ENCODE measurements at places on chromosomes 6 and 20.
A peak's percentile ranks its signal among the peaks of the same experiment; 100 is the strongest.

- DNase-seq, result no peak
These were observed 1.1 kb downstream of the TBXT start for GRCh38 chr6:166166314-166167257.

- no peak for DNase-seq
These were observed 379.5 kb upstream of the POU3F2 start for GRCh38 chr6:98454809-98455322.

- no peak for DNase-seq
These were observed 29.0 kb upstream of the MANEA start for GRCh38 chr6:95548188-95548786.

DNA sequence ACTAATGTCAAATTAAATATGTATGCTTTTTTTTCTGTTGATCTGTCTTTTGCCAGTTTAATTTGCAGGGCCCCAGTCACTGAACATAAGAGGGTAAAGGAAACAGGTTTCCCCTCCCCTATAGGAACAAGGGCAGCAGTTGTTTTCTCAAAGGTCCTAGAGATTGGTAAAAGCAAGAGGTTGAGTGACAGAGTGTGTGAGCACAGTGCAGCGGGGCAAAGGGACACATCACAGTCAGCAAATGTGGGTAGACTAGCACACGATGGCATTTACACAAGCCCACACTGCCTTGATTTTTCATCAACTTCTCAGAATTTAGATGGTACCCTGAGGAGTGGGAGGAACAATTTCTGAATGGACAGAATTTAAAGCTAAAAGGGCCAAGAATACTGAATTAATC lies 138.7 kb upstream of the MYLIP start:
- no peak for DNase-seq

- peak; percentile 1 for DNase-seq
These were observed 147.2 kb downstream of the RPS12 start for GRCh38 chr6:132961610-132962009.

DNA sequence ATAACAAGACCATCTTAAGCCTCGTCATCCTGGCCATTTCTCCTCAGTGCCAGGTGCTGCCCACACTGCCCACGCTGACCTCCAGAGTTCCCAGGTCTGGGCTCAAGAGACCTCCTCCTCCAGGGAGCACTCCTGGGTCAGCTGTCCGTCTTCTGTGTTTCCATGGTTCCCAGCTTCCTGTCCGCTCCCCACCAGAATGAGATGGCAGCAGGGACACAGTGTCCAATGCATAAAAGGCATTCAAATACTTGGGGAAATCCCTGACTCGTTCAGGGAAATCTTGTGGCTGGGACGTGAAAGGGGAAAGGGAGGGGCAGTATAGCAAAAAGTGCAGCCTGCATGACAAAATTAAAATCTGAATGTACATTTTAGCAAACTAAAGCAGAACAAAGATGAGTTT lies 54.3 kb downstream of the SLC23A2 start:
- DNase-seq, result no peak

GRCh38 chr6:144341831-144342527 lies 56.8 kb downstream of the UTRN start:
- no peak for DNase-seq

DNA sequence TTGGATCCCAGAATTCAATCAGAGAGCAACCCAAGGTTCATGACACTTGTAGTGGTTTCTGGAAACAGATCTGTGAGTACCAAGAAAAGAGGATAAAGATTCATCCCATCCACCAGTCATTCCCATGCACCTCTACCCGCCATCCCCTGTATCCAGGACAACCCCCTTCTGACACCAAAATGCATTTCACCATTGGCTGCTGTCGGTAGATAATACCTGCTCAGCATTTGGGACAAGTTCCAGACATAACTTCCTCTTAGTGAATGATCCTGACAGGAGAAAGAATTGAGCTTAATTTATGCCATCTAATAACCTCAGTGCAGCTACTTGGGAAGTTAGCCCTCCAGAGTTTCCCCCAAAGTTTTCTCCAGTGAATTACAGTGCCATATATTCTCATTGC lies 329.1 kb downstream of the ZFAND3 start:
- no peak for DNase-seq

DNA sequence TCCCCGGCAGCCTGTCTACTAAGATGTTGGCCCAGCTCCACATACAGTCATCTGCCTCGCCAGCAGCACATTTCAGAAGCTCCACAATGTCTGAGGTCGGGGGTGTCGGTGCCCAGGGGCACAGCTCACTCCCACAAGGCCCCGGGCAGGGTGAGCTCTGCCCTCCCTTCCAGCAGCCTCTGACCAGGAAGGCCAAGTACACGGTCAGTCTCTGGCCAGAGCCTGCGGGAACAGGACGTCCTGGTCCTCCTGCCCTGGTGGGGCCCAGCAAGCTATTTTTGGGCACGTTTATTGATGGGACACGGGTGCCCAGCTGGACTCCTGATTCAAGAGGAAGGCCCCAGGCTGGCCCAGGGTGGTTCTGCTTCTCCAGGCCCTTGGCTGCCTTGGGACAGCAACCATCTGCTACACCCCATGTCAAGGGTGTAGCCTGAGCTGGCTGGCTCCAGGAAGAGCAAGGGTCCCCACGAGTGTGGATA lies 114.9 kb upstream of the PTPN1 start:
- DNase-seq, result peak; percentile 70

DNA sequence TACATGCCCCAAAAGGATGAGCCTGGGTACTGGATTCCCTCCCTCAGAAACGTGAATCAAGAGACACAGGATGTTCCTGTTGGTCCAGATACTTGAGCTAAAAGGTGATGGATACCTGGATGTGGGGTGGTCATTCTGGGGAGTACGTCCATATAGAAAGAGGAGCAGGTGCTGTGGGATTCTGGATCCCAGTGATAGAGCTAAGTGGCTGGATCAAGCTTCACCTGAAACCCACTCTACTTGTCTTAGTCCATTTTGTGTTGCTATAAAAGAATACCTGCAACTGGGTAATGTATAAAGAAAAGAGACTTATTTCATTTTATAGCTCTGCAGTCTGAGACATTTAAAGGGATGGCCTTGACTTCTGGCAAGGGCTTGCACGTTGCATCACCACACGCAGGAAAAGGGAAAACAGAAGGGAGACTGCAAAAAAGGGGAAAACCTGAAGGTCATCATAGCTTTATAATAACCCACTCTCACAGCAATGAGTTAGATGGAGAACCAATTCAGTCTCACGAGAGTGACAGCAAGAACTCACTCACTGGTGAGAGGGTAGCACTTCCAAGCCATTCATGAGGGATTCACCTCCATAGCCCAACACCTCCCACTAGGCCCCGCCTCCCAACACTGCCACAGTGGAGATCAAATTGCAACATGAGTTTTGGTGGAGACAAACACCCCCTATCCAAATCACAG lies 31.2 kb downstream of the RIPOR3 start:
- no peak for DNase-seq

DNA sequence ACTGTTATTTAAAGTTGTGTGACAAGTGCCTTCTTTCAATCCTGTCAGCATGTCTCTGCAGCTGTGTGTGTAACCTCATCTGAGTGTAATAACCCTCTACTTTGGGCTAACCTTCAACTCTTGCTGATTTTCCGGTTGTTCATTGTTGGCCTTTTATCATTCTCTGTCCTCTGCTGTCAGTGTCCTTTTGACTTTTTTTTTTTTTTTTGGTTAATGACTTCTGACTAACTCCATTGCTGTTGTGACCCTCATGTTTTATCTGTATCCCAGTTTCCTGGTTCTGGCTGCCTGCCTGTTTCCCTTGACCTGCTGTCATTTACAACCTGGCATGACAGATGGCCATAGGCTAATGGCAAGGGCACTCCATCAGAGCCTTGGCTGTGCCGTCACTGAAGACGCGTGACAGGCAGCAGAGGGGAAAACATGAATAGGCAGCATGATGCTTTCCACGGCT lies 145.7 kb upstream of the MAN1A1 start:
- DNase-seq, result no peak

GRCh38 chr6:71376830-71377229 lies 88.2 kb downstream of the OGFRL1 start:
- DNase-seq, result no peak

- DNase-seq, result no peak
These were observed 258.5 kb downstream of the KIF16B start for GRCh38 chr20:16314748-16315159.

GRCh38 chr6:14333556-14334305 lies 216.2 kb downstream of the CD83 start:
- peak; percentile 69 for DNase-seq

- peak; percentile 78 for DNase-seq
These were observed 29.6 kb downstream of the RAMACL start for GRCh38 chr6:166556863-166557322.

DNA sequence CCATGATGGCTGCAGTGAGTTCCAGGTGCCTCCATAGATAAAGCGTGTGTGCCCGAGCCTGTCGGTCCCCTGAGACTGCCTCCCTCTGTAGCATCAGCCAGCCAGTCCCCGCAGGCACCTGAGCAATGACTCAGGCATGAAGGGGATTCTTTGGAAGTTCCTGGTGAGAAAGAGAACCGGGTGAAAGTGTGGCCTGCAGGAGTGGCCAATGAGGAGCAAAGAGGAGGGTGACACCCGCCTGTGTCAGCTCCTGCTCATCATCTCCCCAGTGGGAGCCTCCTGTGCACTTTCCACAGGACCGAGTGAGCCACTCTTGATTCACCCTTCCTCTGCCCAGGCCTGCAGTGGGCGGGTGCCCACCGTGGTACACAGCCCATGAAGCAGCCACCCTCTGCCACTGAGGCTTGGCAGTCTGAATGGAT lies 71.2 kb upstream of the PTPN1 start:
- DNase-seq, result peak; percentile 50

DNA sequence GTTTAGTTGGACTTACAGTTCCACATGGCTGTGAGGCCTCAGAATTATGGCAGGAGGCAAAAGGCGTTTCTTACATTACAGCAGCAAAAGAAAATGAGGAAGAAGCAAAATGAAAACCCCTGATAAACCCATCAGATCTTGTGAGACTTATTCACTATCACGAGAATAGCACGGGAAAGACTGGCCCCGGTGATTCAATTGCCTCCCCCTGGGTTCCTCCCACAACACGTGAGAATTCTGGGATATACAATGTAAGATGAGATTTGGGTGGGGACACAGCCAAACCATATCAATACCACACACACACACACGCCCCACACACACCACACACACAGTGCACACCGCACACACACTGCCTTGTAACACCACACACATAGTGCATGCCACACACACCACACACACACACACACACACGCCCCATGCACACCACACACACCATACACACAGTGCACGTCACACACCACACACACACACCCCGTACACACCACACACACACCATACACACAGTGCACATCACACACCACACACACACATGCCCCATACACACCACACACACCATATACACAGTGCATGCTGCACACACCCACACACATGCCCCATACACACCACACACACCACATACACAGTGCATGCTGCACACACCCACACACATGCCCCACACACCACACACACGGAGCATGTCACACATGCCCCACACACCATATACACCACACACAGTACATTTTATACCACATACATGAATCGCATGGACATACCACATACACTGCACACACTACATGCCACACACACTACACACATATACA lies 310.5 kb downstream of the TAF4 start:
- peak; percentile 9 for DNase-seq

- no peak for DNase-seq
These were observed 215.7 kb downstream of the SLC35F1 start for GRCh38 chr6:118122801-118123200.

GRCh38 chr6:134577998-134578397 lies 260.1 kb upstream of the SGK1 start:
- DNase-seq, result peak; percentile 57

- DNase-seq, result no peak
These were observed 31.6 kb downstream of the SRC start for GRCh38 chr20:37377346-37378081.

- no peak for DNase-seq
These were observed at the start of gene METTL24 for GRCh38 chr6:110357664-110358552. TSS of gene METTL24 (minus strand) at chr6:110358349. CDS start at chr6:110358272, 77 bp downstream.

DNA sequence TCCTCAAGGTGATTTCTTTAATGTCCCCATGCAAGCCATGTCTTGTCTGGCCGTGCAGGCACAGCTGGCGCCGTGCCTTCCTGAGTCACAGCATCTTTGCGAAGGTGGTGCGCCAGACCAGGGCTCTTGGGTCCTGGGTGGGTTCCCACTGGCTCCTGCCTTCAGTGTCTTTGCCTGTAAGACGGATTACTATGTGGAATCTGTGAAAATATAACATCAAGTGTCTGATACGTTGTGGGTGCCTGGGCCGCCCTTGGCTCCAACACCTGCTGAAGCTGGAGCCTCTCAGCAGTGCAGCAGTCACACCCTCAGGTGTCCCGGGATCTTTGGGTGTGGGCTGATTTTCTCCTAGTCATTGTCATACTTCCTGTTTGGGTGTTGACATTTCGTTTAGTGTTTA lies 3.2 kb downstream of the OSBPL2 start:
- DNase-seq, result no peak

DNA sequence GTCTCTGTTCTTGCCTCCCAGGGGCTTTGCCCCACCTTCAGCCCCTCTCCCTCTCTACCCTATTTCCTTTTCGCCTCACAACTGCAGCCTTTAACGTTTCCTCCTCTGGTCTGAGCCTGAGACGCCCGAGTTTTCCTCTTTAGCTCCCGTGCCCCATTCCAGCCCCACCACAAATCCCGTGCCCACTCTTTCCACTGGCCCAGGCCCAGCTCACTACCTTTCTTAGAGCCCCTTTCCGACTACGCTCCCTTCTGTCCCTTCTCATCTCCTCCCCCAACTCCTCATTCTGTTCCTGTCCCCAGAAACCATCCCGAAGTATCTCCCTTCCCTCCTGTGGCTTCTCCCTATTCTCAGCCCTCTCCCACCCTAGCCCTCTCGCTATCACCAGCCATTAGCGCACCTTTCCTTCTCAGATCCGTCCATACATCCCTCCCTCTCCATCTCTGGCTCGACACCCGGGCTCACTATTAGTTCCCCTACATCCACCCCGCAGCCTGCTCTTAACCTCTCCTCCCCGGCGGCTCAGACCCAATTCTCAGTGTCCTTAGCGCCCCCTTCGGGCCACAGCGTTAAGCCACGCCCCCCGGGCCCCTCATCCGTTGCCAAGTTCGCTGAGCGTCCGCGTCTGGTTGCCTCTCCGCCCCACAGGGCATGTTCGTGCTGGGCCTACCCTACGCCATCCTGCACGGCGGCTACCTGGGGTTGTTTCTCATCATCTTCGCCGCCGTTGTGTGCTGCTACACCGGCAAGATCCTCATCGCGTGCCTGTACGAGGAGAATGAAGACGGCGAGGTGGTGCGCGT lies 2.7 kb downstream of the SLC32A1 start:
- DNase-seq, result peak; percentile 12

Data from amniotic epithelial cell (primary cell).